Adipose tissue (tissue), 3 donors: ENCODE measurements at places on chromosomes 6 and 20. TPM values are rescaled to one million over a fixed set of nuclear protein-coding genes. Genes with fewer than 3 reads are reported as not detected.

KDM1B gene
- polyA plus RNA-seq = 9.7 TPM

ZNF165 gene
- 2.3 TPM for polyA plus RNA-seq

UBE2C gene
- polyA plus RNA-seq = 1.1 TPM

CENPQ gene
- polyA plus RNA-seq = 3.1 TPM

BEND6 gene
- 0.27 TPM for polyA plus RNA-seq

FAM83C gene
- polyA plus RNA-seq = not detected

C20orf202 gene
- not detected for polyA plus RNA-seq

CTCFL gene
- 0.11 TPM for polyA plus RNA-seq

BPI gene
- 3.5 TPM for polyA plus RNA-seq
